ENCODE measurements at places on chromosomes 5 and 9. TPM values are rescaled to one million over a fixed set of nuclear protein-coding genes. Genes with fewer than 3 reads are reported as not detected.

- DNase-seq: peak; percentile 81
Measured at GRCh38 chr5:139774980-139775661, 20.5 kb upstream of the PSD2 start.

DNA sequence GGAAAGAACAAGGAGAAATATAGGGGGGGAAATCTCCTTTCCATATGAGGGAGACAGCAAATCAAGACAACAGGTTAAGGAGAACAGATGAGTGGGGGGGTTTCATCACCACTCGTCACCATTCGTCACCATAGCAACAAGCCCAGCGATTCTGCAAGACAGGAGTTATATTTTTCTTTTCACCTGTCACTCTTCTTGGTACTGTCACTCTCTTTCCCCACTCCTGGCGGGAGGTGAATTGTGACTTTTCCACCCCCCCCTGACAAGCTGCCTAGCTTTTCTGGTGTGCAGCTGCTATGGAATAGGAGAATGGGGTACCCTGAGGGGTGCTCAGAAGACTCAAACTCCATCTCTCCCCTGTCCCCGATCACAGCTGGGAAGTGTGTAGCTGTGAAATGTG, 239.9 kb downstream of the FAM114A2 start:
- no peak for DNase-seq

Gene FAT2
- total RNA-seq: not detected

- peak; percentile 51 for DNase-seq
Measured at GRCh38 chr9:19229595-19230354, 718 bp upstream of the DENND4C start.

- DNase-seq: no peak
Measured at GRCh38 chr9:100409176-100409556, 17.8 kb upstream of the MSANTD3 start.

GRCh38 chr5:113507601-113508000, 5.9 kb upstream of the YTHDC2 start:
- no peak for DNase-seq

DNA sequence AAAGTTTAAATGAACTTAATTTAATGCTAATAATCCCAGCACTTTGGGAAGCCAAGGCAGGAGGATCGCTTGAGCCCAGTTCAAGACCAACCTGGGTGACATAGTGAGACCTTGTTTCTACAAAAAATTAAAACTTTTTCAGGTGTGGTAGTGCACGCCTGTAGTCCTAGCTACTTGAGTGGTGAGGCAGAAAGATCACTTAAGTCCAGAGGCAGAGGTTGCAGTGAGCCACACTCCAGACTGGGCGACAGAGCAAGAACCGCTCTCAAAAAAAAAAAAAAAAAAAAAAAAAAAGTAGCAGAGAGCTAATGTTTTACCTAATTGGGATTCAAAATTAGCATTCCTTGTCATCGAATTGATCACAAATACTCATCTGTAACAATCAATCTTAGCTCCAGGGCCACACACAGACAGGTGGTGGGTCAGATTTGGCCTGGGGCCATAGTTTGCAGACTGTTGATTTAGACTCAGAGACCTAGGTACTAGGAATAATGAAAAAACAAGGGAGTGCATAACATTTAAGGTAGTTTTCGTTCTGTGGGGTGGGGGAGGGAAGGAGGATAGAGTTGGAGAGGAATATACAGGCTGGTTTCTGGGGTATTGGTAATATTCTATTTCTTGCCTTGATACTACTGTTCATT, 21.4 kb downstream of the HSDL2 start:
- DNase-seq: no peak

DNA sequence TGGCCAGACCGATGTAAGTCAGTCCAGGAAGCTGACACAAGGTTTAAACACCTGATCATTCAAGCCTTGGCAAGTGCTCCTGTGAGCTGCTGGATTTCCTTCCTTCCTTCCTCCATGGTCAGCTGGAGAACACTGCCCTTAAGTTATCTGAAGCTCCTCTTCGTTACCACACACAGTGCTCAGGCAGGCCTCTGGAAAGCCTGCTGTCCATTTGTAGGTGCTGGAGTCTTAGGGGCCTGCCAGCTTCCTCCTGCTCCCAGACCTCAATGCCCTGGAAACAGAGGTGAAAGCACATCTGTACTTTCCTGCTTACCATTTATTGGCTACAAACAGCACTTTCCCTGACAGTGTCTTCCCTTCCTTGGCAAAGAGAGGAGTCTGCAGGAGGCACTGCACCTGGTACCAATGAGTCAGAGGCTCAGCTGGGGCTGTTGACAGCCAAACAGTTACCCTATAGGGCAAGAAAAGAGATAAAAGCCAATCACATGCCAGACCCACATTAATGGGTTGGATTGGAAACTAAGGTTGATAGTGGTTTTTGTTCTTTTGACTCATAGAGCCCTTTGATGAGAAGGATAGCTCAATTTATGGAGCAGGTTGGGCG, 72.6 kb upstream of the PUM3 start:
- no peak for DNase-seq

- no peak for DNase-seq
Measured at GRCh38 chr5:157648275-157648990, 3.8 kb downstream of the SOX30 start.

DNA sequence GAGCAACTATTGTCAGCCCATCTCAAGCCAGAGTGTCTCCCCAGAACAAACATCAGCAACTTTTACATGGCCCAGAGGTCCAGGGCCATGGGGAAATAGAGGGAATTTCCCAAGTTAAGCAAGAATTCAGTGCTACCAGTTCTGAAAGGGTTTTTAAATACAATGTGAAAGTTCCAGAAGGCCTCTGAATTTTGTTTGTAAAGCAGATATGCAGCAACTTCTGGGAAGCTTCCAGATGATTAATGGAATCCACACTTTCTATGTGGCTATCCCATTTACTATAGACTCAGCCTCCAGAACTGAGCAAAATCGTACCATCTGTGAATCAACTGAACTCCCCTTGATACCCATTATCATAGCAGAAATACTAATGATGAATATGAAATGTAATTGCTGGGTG, 93.8 kb downstream of the FEM1C start:
- DNase-seq: no peak

Gene C9orf50
- 0.42 TPM for total RNA-seq

Gene OGN
- 6.4 TPM for total RNA-seq

- no peak for DNase-seq
Measured at GRCh38 chr5:172556262-172556661, 84.8 kb upstream of the NEURL1B start.

Gene SOX30
- total RNA-seq: not detected

GRCh38 chr5:72284559-72285423, 35.2 kb downstream of the MRPS27 start:
- DNase-seq: no peak

GRCh38 chr9:98708933-98709911, at the start of gene GABBR2:
GABBR2 (minus strand) TSS chr9:98708935; CDS start chr9:98708737, 198 bp downstream.
- peak; percentile 60 for DNase-seq

DNA sequence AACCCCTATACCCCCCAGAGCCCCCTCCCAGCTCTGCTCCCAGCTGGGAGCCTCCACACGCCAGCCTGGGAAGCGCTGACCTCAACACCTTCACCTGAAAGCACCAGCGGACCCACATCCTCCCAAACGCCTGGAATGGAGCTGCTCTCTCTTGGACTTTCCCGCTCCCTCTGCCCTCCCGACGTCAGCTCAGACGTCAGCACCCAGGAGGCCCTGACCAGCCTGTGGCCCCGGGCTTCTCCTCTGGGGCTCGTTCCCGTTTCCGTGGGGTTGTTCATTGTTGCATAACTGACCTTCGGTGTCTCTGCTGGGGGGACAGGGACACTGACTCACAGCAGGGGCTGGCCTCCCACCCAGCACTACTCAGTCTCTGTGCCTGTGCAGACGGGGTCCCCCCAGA, 35.0 kb upstream of the SLC6A3 start:
- no peak for DNase-seq

DNA sequence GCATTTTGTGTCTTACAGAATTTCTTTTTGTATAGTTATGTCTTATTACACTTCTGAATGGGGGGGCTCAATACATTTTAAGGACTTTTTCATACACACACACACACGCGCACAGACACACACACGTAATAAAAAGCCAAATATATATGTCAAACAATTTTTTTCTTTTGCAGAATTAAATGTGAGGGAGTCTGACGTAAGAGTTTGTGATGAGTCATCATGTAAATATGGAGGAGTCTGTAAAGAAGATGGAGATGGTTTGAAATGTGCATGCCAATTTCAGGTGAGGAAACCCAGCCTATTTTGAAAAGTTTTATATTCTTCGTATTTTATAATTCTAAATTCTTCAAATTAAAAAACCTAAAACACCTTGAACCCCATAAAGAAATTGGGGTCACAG, 25.6 kb downstream of the TMEFF1 start:
- DNase-seq: no peak

GRCh38 chr9:127937388-127938297, at the start of gene DPM2:
DPM2 (minus strand) TSS chr9:127937854; CDS start chr9:127937820, 34 bp downstream.
- DNase-seq: peak; percentile 84

DNA sequence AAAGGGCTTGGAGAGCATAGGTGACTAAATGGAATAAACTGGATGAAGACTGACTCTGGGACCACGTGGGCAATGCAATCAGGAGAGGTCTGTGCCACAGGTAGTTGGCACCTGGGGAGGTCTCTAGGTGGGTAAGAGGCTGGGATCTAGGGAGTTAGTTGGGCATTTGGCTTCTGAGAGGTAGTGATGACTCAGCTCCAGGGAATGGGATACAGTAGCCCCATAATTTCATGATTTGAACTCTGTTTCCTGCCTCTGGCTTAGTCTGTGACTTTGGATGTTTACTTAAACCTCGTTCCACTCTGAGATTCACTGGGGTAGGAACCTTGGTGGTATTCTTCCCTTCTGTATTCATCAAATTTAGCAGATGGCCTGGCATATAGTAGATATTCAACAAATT, 240.8 kb downstream of the KIF4B start:
- no peak for DNase-seq

DNA sequence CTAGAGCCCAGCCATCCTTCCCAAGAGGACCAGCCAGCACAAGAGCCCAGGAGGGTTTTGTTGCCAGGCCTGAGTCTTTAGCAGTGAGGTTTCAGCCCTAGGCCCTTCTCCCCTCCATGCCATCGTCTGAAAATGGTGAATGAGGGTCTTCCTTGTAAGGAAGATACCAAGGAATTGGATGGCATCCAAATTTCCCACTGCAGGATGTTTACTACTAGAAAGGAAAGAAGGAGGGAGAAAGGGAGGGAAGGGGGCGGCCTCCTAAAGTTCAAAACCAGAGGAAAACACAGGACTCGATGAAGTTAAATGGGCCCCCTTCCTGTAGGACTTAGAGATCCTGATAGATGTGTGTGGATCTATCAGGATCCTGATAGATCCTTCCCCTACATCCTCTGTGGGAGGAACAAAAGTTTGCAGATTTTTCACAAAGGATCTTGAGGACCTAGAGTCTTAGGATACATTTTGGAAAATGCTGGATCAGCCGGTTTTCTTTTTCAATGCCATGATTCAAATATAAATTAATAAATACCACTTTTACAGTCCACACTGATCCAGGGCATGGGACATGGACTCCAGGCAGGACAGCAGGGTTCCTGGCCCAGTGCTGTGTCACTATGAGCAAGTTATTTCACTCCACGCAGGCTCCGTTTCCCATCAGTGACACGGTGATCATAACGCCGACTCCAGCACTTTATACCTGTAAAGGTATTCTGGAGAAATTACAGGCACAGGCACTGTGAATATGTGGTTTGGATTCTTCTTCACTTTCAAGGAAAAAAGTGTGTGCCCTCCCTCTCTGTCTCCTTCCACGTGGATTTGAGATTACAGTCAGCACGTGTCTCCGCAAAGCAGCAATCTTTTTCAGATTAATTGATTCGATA, 40.9 kb downstream of the C5orf15 start:
- DNase-seq: no peak

DNA sequence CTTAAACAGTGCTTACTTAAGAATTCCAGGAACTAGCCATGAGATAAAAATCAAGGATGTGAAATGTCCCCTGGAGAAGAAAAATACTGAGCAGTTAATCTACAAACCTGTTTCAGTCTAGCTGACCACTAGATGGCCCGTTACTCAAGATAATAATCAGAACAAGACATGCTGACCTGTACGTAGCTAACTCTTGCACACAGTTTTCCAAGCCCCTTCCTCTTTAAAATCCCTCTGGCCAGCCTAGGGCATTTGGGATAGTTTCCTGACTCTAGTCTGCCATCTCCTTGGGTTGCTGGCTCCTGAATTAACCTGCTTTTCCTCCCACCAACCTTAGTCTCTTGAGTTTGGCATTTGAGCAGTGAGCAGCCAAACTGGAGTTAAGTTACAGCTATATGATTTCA, 59.2 kb upstream of the TRAF1 start:
- no peak for DNase-seq

- no peak for DNase-seq
Measured at GRCh38 chr5:8961956-8962355, 583.9 kb downstream of the SEMA5A start.

Gene ZDHHC11B
- total RNA-seq: 74.7 TPM

Gene EPB41L4B
- total RNA-seq: 30.6 TPM

DNA sequence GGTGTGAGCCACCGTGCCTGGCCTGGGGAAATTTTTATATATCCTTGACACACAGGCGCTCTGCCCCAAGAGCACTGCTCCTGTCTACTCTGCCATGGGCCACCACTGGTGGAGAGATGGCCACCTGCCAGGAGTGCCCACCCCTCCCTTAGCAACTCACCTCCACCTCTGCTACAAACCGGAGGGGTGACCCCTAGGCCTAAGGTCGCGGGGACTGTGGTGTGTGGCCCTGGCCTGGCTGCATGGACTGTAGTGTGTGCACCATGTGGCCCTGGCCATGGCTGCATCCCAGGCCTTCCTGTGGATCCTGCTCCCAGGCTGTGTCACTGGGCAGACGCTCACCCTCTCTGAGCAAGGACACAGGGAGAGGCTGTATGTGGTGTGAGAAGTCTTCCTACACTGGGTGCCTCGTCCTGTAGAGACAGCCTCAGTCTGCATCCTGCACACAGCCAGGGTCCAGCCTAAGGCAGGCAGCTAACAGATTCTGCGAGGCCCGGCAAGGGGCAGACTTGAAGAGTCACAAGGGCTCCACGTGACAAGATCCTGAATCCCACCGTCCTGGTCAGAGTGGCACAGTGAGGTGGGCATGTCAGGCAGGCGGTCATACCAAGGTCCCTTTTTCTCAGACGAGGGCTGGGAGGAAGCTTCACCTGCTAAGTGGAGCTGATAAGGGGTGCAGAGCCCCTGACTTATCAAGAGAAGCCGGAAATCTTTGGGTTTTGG, 10.3 kb downstream of the NINJ1 start:
- no peak for DNase-seq

Gene NPR3
- total RNA-seq: 0.98 TPM

Gene PCDHB7
- 6.5 TPM for total RNA-seq

GRCh38 chr9:121596515-121596914, 54.9 kb upstream of the DAB2IP start:
- no peak for DNase-seq

- no peak for DNase-seq
Measured at GRCh38 chr5:25579111-25579510, 934.3 kb upstream of the CDH10 start.
